ENCODE measurements at places on chromosomes 3 and 15.

GRCh38 chr3:184666442-184666841 is 45.4 kb downstream of the MAGEF1 start:
- DNase-seq: no peak

- no peak for DNase-seq
Measured at GRCh38 chr3:151210676-151211381, 7.8 kb upstream of the GPR171 start.

- DNase-seq: no peak
Measured at GRCh38 chr15:29550834-29551465, 271.3 kb downstream of the TJP1 start.

GRCh38 chr3:14524311-14524711 is 15.8 kb downstream of the GRIP2 start:
- no peak for DNase-seq

DNA sequence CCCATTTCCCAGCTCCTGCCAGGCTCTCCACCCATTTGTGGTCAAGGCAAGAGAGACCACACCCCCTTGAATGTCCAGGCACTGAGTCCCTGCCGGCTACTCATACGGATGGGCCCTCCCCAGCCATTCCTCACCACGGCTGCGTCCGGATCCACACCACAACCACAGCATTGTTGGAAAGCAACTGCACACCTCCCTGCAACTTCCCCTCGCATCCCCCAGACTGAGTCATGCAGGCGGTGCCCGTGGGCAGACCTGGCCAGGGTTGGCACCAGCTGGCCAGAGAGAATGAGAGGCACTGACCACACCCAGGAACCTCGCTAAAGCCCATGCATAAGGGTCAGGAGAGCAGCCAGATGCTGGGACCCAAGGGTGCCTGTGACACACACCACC is 30.5 kb downstream of the LOXL1 start:
- no peak for DNase-seq

DNA sequence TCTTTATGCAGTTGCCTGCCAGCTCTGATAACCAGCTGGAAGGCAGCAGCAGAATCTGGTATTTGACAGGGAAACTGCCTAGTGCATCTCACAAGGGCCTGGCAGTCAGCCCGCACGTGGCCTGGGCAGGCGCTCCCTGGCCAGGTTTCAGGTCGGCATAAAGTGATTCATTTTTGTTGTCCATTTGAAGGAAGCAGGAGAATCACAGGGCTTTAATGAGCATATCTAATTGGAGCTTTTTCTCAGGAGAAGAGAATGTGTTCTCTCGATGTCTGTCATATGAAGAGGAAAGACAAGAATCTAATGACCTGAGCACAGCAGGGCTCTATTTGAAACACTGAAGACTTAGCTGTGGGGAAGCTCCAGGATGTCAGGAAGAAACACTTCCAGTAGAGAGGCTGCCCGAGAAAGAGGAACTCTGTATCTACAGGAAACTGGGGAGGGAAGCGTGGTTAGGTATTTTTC is 98.8 kb upstream of the MB21D2 start:
- no peak for DNase-seq

DNA sequence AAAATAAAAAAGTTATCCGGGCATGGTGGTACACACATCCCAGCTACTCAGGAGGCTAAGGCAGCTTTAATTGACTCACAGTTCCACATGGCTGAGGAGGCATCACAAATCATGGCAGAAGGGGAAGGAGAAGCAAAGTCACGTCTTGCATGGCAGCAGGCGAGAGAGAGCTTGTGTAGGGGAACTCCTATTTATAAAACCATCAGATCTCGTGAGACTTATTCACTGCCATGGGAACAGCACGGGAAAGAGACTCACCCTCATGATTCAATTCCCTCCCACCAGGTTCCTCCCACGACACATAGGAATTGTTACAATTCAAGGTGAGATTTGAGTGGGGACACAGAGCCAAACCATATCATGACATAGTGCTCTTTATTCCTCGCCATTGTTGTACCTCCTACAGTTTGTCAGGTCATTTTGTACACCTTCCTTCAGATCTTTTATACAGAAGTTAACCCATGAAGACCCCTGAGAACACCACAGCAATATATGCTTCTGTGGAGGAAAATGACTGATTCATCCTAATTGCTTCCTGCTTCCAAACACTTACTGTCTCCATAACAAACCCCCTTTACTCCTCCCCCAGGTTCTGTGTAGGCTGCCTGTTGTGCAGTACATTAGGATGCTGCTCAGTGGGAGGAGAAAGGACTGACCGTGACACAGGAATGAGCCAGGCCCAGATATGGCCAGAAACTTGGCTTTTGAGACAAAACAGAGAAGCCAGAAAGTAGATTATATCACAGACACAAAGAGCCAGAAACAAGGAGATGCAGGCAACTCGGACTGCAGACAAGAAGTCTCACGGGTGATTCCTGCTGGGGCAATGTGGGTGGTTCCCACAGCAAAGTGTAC is 67.9 kb upstream of the HEG1 start:
- DNase-seq: no peak

GRCh38 chr3:138937690-138938055 is 9.3 kb downstream of the FOXL2 start:
- DNase-seq: no peak

GRCh38 chr3:28745436-28745835 is 396.8 kb upstream of the AZI2 start:
- no peak for DNase-seq

DNA sequence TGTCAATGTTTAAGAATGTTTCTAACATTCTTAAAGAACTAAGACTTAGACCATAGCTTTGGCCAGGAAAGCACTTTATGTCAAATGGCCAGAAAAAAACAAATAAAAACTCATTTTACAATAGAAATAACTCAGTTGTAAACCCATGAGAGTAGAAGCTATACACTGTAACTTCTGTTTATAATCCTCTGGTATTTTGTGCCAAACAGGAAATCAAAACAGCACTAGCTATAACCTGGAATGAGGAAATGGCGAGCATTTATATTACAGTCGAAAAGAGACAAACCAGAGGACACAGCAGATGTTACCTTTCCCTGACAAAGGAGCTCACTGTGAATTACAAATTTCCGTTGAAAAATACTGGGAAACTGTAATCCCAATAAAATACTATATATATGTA is 10.3 kb downstream of the GK5 start:
- no peak for DNase-seq

GRCh38 chr3:50472958-50473357 is 30.5 kb downstream of the CACNA2D2 start:
- DNase-seq: no peak

DNA sequence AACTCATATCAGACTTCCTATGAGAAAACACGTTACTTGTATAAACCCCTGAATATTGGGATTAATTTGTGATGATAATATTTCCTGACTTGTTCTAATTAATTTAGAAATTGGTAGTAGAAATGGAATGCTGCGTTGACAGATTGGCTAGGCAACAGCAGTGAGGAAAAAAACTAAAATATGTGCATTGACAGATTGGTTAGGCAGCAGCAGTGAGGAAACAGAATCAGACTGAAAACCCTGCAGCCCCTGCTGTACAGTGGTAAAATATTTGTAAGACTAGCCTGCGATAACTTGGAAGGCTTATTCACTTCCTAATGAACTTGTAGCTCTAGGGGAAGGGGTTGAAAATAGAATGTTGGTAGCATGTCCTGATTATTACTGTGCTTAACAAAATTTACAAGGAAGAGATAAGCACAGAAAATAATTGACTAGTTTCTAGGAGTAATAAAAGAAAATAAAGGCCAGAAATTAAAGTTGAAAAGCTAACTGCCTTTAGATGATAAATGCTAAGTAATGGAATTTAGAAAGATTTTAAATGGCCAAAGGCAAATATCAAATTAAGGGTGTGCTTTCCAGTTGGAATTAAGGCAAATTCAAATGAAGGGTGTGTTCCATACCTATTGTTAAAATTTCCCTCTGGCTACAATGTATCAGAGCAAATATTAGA is 29.9 kb upstream of the IL16 start:
- DNase-seq: no peak

- no peak for DNase-seq
Measured at GRCh38 chr3:73508330-73508954, 116.3 kb downstream of the PDZRN3 start.

DNA sequence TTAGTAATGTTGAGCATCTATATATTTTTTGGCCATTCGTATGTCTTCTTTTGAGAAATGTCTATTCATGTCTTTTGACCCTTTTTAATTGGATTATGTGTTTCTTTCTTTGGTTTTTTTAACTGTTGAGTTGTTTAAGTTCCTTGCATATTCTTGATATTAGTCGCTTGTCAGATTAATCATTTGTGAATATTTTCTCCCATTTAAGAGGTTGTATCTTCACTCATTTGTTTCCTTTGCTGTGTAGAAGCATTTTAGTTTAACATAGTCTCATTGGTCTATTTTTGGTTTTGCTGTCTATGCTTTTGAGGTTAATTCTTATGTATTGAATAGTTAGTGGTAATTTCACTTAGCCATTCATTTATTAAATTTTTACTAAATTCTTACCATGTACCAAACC is 283.8 kb downstream of the ZPLD1 start:
- DNase-seq: no peak

GRCh38 chr3:97974996-97975395 is 2.8 kb upstream of the RIOX2 start:
- no peak for DNase-seq

- no peak for DNase-seq
Measured at GRCh38 chr3:2837239-2837638, 272.9 kb downstream of the IL5RA start.

Data from cortex of kidney (tissue), 1 donor.